ENCODE measurements at places on chromosomes 6 and 20.

GRCh38 chr6:89353118-89353556 is 615 bp upstream of the UBE2J1 start:
- peak overlapping the region; percentile 89 for H3K27ac ChIP-seq
- H3K4me1 ChIP-seq = peaks cover 67% of the 10 kb centered on the region
- H3K36me3 ChIP-seq = peaks cover 12% of the 10 kb centered on the region
- DNase-seq = no peak

DNA sequence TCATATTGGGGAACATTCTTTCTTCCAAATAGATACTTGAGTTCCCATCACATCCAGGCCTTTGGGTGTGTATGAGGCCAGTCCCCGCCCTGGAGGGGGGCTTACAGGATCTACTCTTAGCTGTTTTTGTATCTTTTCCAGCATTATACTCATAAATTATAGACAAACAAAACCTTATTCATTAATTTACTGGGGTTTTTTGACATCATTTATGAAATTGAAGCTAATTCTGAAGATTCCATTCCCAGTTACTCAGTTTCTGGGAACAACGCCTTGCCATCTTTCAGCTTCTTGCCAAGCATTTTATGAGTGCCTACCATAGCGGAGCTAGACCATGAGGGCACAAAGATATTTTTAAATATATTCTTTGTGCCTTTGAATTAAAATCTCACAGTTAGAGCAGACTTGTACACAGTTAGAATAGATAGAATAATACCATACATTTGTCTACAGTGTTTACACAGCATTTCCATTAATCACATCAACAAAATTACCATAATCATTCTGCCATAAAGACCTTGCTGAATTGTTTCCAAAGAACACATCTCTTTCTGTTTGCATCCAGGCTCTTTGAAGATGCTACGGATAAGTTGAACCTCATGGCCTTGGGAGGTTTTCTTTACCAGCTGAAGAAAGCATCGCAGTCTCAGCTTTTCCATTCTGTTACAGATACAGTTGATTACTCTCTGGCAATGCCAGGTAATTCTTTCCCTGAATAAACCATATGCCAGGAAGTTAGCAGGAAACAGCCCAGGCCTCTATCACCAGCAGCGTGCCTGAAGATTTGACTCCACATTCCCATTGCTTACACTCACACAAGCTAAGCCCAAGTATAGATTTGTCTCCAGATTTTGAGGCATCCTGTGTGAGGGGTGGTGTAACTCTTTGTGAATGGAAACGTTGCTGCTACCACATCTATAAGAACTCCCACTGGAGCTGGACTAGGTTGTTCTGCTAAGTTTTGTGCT is 75.4 kb upstream of the PBOV1 start:
- no peak overlapping the region for H3K4me3 ChIP-seq
- peaks cover 5% of the 10 kb centered on the region for H3K4me1 ChIP-seq
- H3K27ac ChIP-seq = no peak overlapping the region
- no peaks in the 10 kb centered on the region for H3K27me3 ChIP-seq
- no peaks in the 10 kb centered on the region for H3K36me3 ChIP-seq
- no peak for DNase-seq

GRCh38 chr6:30399390-30400058 is 54.6 kb downstream of the RPP21 start:
- H3K4me1 ChIP-seq = peaks cover 6% of the 10 kb centered on the region
- H3K27ac ChIP-seq = no peak overlapping the region
- H3K27me3 ChIP-seq = peaks cover 41% of the 10 kb centered on the region
- H3K4me3 ChIP-seq = no peak overlapping the region

- peaks cover 31% of the 10 kb centered on the region for H3K36me3 ChIP-seq
- peak within 1 kb of the TSS; percentile 86 for H3K27ac ChIP-seq
- peaks cover 26% of the 10 kb centered on the region for H3K4me1 ChIP-seq
- peak within 1 kb of the TSS; percentile 98 for H3K4me3 ChIP-seq
- no peaks in the 10 kb centered on the region for H3K27me3 ChIP-seq
- peak; percentile 98 for DNase-seq
Observed at GRCh38 chr6:30907758-30908591, at the start of gene GTF2H4. GTF2H4 (plus strand) TSS chr6:30908207.

DNA sequence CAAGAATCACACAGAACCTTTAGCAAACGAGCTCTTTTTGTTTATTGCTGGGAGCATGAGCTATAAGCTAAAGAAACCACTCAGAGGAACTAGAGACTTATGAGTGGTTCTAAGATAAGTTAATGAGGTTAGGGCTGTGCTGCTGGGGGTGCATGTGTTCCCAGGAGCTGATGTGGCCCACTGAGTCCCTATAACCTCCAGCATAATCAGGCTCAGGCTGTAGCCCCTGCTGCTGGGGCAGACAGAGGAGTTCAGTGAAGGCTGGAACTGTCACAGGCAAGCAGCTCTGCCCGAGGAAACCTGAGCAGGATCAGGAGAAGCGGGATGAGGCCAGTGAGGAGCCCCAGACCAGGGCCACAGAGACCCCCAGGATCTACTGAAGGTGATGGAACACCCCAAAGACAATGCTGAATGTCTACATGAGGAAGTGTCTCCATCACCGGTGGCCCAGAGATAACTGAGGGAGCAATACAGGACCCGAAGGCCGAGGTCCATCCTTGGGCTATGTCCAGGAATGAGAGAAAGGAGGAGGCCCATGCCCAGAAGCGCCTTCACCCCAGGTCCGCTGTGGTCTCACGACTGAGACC is 17.3 kb downstream of the TUBB2B start:
- H3K4me1 ChIP-seq = peaks cover 25% of the 10 kb centered on the region
- peaks cover 23% of the 10 kb centered on the region for H3K27me3 ChIP-seq
- DNase-seq = no peak
- H3K27ac ChIP-seq = peak overlapping the region; percentile 94

DNA sequence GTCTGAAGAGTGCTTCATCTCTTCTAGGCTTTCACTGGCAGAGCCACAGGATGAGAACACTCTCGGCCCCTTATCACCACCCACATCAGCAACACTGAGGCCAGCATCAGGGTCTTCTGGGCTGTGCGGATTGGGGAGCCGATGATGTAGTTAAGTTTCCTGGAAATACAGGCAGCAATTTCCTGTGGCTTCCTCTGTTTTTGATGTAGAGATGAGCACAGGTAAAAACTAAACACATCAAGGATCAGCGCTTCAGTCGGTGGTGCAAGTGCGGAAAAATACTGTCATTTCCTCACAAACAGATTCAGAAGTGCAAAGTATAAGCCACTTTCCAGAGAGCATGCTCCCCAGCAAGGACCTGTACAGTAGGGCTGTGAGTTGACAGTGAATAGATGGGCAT is 62.6 kb downstream of the BACH2 start:
- DNase-seq = peak; percentile 94
- H3K27me3 ChIP-seq = no peaks in the 10 kb centered on the region
- H3K4me3 ChIP-seq = peak overlapping the region; percentile 71
- H3K36me3 ChIP-seq = peaks cover 45% of the 10 kb centered on the region
- peaks cover 85% of the 10 kb centered on the region for H3K4me1 ChIP-seq

DNA sequence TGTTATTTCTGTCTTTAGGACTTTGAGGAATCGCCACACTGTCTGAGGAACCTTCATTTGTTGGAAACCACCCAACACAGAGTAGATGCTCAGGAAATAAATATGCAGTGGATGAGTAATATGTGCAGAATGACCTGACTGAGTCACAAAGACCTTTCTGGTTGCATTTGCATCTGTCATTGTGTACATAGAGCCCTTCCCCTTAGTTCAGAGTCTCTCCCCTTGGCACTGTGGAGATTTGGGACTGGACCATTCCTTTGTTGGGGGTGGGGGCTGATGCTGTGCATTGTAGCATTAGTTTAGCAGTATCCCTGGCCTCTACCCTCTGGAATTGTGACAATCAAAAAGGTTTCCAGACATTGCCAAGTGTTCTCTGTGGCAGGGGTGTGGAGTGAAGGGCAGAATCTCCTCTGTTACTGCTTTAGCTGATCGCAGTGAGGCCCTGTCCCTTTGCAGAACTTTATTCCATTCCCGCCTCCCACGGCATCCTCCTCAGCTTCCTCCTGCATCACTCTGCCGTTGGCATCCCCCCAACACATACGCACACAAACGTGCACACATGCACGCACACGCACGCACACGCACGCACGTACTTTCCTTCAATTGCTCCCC is 64.5 kb downstream of the EYA2 start:
- peaks cover 20% of the 10 kb centered on the region for H3K27me3 ChIP-seq
- H3K4me1 ChIP-seq = peaks cover 2% of the 10 kb centered on the region
- no peak for DNase-seq

- H3K27me3 ChIP-seq = no peaks in the 10 kb centered on the region
- no peak overlapping the region for H3K27ac ChIP-seq
- no peaks in the 10 kb centered on the region for H3K4me1 ChIP-seq
- DNase-seq = no peak
- no peak overlapping the region for H3K4me3 ChIP-seq
- H3K36me3 ChIP-seq = no peaks in the 10 kb centered on the region
Observed at GRCh38 chr6:101203664-101204063, 189.8 kb upstream of the GRIK2 start.

DNA sequence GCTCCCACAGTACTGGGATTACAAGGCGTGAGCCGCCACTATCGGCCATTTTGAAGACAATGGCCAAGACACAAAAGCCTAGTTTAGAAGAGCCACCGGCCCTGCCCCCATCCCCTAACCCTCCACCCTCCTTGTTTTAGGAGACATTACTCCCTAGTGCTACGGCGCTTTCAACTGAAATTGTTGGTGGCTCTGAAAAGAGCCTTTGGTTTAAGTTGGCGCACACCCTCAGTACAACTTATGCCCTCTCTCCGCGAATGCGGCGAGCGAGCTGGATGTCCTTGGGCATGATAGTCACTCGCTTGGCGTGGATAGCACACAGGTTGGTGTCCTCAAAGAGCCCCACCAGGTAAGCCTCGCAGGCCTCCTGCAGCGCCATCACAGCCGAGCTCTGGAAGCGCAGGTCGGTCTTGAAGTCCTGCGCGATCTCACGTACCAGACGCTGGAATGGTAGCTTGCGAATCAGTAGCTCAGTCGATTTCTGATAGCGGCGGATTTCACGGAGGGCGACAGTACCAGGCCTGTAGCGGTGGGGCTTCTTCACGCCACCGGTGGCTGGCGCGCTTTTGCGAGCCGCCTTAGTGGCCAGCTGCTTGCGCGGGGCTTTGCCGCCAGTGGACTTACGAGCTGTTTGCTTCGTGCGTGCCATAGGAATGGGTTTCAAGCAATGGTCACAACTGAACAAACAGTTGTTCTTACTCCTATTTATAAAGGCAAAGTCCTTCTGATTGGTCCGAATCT is 114.9 kb upstream of the BTN3A2 start:
- H3K4me1 ChIP-seq = peaks cover 37% of the 10 kb centered on the region
- H3K27ac ChIP-seq = peak overlapping the region; percentile 95
- H3K4me3 ChIP-seq = peak overlapping the region; percentile 95
- no peaks in the 10 kb centered on the region for H3K27me3 ChIP-seq
- peaks cover 3% of the 10 kb centered on the region for H3K36me3 ChIP-seq
- peak; percentile 92 for DNase-seq

DNA sequence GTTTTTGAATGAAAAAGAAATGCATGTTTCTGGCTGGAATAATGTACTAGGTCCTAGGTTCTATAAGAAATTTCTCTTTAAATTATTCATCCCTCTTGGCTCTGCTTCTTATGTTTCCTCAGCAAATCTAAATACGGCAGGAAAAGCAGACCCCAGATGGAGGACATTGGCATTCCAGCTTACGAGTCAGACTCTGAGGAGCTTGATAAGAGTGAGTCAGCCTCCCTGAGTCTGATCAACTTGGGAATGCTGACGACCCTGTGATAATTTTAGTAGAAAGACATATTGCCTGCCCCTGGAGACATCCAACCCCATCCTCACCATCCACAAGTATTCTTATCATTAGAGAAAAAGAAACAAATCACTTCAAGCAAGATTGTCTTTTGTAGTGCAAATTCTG is 509.7 kb upstream of the MARCKS start:
- H3K27ac ChIP-seq = no peak overlapping the region
- no peak for DNase-seq
- no peaks in the 10 kb centered on the region for H3K36me3 ChIP-seq
- H3K4me1 ChIP-seq = no peaks in the 10 kb centered on the region
- H3K27me3 ChIP-seq = no peaks in the 10 kb centered on the region

DNA sequence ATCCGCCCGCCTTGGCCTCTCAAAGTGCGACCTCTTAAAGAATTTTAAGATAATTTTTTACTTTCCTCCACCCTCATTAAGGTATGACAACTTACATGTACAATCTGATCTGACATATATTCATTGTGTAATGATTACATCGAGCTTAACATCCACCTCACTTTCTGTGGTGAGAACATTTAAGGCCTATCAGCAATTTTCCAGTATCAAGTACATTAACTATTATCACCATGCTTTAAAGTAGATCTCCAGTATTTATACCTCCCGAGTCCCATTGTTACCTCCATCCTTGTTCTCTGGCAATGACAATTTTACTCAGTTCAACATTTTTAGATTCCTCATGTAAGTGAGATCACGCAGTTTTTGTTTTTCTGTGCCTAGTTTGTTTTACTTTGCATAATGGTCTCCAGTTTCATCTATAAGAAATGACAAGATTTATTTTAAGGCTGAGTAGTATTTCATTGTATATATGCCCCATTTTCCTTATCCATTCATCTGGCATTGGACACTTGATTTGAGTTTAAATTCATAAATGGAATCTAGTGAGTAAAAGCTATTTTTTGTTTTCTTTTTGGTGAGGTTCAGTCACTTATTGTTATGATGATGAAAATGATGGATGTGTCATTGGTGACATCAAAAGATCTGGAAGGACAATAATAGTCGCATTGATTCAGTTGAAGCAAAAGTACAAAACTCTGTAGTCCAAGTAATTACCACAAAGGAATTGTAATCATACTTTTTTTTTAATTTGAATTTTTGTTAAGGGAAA is 87.0 kb downstream of the OR2B2 start:
- DNase-seq = no peak
- peak overlapping the region; percentile 91 for H3K4me3 ChIP-seq
- H3K36me3 ChIP-seq = peaks cover 5% of the 10 kb centered on the region
- H3K27ac ChIP-seq = peak overlapping the region; percentile 96
- no peaks in the 10 kb centered on the region for H3K27me3 ChIP-seq
- peaks cover 38% of the 10 kb centered on the region for H3K4me1 ChIP-seq

- H3K4me1 ChIP-seq = no peaks in the 10 kb centered on the region
- H3K27ac ChIP-seq = no peak overlapping the region
- no peak for DNase-seq
Observed at GRCh38 chr6:85185977-85186376, 263.9 kb upstream of the NT5E start.

DNA sequence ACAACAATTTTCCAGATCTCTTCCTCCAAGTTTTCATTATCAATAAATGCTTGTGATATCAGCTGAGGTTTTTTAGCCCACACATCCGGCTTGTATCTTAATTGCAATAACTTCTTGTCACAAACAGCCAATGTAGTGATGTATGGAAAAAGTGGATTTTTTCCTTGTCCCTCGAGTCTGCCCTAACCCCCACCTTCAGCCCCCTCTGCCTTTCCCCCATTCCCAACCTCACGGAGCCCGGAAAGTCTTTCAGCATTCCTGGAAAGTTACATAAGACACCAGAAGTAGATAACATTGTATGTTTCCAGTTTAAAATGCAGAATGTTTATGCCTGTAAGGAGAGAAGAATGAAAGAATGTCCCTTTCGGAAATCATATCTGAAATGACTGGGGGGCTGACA is 179.2 kb upstream of the PHACTR1 start:
- DNase-seq = no peak
- H3K4me1 ChIP-seq = no peaks in the 10 kb centered on the region
- H3K4me3 ChIP-seq = no peak overlapping the region
- peaks cover 4% of the 10 kb centered on the region for H3K27me3 ChIP-seq
- H3K36me3 ChIP-seq = no peaks in the 10 kb centered on the region

- H3K36me3 ChIP-seq = no peaks in the 10 kb centered on the region
- H3K27me3 ChIP-seq = no peaks in the 10 kb centered on the region
- DNase-seq = no peak
- H3K4me1 ChIP-seq = peaks cover 1% of the 10 kb centered on the region
- no peak overlapping the region for H3K4me3 ChIP-seq
- H3K27ac ChIP-seq = no peak overlapping the region
Observed at GRCh38 chr6:93036835-93037234, 382.5 kb downstream of the EPHA7 start.

GRCh38 chr6:10531942-10532341 is 10.8 kb downstream of the GCNT2 start:
- H3K36me3 ChIP-seq = peaks cover 10% of the 10 kb centered on the region
- peaks cover 48% of the 10 kb centered on the region for H3K4me1 ChIP-seq
- H3K4me3 ChIP-seq = peak overlapping the region; percentile 64
- no peak overlapping the region for H3K27ac ChIP-seq
- no peak for DNase-seq
